ENCODE measurements at places on chromosomes 4 and X.

DNA sequence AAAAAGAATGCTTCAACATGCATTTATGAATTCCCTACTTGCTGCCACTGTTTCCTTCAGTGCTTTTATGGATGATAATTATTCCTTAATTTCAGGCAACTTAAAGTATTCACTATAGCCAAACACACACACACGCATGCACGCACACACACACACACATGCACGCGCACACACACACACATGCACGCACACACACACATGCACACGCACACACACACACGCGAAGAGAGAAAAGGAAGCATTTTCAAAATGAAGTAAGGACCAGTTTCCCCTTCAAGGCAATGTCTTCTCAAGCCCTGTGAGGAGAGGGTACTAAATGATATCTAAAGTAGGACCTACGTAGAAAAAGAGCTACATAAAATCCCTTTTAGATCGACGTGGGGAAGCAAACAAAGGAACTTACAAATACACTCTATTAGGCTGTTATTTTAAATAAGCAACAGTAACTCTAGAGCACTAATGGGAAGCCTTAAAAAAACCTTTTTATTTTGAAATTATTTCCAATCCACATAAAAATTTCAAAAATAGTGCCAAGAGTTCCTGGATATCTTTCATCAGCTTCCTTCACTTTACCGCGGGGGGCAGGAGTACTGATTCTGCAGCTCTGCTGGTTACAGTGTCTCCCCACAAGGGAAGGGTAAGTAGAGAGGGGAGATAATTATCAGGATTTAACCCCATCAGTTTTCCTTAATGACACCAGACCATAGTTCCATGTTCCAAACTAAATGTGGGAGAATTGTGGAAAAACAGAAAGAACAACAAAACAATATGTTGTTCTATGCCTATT is 13.7 kb downstream of the IRF2 start:
- no peak for DNase-seq

DNA sequence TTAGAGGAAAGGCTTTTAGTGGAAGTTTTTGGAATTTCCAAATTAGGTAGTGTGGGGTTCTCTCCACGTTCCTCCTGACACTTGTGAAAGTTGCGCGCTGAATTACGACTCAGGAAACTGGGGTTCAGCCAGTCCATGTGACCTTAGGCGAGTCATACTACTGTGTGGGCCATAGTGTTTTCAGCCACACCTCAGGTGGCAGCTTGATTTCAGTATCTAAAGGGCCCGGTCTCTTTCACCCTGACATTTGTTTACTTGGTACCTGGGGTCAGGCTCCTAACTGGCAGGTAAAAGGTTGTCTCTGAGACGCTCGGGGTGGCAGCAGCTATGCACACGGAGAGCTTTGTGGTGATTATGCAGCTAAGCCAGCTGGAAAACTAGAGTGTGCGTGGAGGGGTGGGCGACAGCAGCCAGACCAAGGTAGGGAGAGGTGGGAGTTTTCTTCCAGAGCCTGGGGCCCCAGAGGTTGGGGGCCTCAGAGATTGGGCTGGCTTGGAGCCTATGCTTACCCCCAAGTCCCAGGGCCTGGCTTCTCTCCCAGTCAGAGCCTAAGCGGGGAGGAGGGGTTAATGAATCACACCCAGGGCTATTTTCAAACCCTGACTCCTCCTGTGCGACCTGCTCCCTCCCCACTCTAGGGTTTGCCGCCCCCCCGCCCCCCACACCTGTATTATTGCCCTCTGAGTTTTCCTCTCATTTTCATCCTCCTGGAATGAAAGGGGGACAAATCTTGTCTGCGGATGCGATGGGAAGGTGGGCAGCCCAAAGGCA is 47.2 kb downstream of the STARD8 start:
- no peak for DNase-seq

DNA sequence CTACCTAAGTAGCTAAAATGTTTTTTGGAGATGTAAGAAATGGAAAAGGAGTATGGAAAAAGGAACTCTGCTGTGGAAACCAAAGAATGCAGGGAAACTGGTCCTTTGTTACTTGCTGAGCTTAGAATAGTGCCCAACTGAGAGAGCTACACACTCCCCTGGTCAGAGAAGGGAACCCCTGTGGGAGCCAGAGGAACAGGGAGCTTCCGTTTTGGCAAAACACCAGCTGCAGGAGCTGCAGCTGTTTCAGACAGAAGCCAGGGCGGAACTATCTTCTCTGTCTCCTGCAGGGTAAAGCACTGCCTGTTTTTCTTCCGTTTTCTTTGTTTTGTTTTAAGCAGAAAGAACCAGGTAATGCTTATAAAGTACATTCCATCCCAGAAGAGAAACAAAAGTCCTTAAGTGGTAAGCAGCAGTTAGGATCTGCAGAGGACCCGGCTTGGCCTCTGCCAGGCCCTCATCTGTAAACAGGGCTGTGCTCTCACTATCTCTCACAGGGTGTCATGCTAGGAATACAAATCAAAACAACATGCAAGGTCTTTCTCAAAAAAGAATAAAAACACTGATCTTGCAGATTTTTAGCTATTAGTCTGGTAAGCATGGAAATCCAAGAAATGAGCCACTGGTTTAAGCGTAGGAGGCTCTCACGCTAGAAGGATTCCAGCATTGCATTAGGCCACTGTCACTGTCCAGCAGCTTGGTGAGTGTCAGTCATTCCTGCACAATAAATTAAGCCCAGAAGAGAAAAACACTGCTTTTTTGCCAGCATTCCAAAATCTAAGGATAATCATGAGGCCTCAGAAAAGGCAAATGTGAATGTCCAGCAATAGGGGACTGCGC is 76.1 kb downstream of the CHST7 start:
- no peak for DNase-seq

GRCh38 chr4:5018096-5018495 is 1.2 kb downstream of the CYTL1 start:
- no peak for DNase-seq

DNA sequence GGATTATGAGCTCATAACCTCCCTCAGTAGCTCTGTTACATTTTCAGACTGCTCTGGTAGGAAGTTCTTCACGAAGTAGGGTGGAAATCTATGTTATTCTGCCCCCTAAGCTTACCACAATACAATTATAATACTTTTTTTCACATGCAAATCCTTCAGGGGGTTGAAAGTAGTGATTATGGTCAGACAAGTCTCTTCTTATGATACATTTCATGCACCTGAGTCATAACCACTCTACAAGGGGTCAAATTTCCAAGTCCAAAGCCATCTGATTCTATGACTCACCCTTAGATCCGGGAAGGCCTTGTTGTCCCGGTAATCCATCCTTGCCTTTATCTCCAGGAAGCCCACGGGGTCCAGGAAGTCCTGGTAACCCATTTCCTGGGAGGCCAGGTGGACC is 95.2 kb downstream of the ATG4A start:
- DNase-seq: no peak

DNA sequence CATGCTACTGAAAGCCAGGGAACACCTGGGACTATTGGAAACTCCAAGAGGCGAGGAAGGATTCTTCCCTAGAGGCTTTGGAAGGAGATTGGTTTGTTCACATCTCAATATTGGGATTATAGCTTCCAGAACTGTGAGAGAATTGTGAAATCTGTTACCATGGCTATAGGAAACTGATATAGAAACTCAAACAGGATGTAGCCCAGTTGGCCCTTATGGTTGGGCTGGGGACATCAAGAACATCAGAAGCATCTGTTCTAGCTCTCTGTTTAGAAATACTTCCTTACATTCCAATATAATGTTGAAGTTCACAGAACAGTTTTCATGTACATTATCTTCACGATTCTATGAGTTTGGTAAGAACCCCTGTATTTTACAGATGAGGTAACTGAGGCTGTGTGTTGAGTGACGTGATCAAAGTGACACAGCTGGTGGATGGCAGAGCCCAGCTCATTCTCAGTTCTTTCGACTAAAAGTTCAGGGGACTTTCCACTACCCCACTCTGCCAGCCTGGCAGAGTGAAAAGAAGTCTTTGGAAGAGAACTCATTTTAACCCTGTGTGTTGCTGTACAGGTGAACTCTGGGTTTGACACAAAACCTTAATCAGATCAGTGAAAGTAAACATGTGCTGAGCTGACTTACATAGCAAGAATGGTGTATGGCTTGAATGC is 183.0 kb downstream of the GBA3 start:
- DNase-seq: no peak

- DNase-seq: no peak
These were observed 104.4 kb downstream of the ARSF start for GRCh38 chrX:3145716-3146115.
